Nephron progenitor cell (in vitro differentiated cells): ENCODE measurements at places on chromosomes 13 and 19.
A peak's percentile ranks its signal among the peaks of the same experiment; 100 is the strongest.

GRCh38 chr19:14616407-14616806 lies 33.5 kb downstream of the CLEC17A start:
- DNase-seq = no peak

DNA sequence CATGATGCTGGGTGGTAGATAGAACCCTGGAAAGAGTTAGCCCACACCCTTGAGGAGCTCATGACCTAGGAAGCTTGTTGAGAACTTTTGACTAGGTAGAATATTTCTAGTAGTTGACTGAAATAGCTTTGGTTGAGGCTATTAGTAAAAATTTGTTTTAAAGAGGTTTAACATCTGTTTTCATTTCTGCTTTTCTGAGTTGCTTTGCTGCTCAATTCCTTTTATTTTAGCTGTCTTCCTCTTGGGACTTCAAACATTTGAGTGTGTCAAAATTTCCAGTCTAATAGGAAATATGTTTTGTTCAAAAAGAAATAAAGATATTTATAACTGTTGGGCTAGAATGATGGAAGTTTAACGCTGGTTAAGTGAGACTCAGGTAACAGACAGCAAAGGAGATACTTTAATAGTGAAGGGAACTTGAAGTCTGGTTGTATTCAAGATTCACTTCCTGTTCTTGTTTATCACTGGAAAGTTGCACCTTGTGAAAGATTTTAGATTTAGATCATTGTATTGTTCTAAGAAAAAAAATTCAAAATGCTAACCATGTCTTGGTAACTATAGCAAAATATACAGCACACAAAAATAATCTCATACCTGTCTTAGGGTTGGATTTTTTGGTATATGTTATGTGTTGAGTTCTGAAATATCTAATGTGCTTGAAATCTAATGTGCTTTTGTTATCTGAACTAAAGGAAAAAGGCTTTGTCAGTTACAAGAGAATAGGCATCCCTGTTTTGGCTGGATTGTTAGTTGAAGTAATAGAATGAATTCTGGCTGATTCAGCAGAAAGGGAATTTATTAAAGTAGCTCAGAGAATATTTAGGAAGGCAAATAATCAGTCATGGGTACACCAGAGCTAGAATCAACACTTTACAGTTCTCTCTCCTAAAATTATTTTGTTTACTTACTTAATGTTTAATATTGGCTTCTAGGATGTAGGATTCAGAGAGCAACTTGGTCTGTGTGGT lies 24.4 kb upstream of the GPR18 start:
- no peak for DNase-seq

GRCh38 chr19:35124098-35125060 lies 8.8 kb downstream of the FXYD3 start:
- peak; percentile 45 for DNase-seq

GRCh38 chr13:22599156-22599555 lies 581.6 kb upstream of the SGCG start:
- DNase-seq = no peak

DNA sequence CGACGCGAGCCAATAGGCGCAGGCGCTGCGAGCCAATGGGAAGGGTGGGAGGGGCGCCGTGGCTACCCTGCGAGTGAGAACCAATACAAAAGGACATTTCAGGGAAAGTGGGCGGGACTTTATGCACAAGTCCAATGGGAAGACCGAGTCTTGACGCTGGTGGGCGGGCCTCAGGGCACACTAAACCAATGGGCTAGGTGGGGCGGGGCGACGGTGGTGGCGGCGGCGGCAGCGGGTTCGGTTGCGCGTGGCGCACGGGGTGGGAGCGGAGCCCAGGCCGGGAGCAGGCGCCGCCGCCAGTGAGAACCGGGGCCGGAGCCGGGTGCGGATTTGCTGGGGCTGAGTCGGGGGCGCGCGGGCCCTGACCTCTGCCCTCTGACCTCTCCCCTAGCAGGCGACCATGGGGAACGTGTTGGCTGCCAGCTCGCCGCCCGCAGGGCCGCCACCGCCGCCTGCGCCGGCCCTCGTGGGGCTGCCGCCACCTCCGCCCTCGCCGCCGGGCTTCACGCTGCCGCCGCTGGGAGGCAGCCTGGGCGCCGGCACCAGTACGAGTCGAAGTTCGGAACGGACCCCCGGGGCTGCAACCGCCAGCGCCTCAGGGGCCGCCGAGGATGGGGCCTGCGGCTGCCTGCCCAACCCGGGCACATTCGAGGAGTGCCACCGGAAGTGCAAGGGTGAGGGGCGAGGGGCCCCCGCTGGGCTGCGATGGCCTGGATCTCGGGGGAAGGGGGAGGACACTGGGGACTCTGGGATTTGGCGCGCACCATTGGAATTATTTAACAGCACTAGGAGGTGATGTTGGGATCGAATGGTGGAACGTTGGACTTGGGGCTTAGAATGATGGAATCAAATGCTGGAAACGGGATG lies at the start of gene TOMM40:
Gene TOMM40, plus strand, starts transcription at position 239 of the 867 bp plus-strand sequence. Its CDS starts 162 bp downstream, at position 401.
- peak; percentile 100 for DNase-seq

DNA sequence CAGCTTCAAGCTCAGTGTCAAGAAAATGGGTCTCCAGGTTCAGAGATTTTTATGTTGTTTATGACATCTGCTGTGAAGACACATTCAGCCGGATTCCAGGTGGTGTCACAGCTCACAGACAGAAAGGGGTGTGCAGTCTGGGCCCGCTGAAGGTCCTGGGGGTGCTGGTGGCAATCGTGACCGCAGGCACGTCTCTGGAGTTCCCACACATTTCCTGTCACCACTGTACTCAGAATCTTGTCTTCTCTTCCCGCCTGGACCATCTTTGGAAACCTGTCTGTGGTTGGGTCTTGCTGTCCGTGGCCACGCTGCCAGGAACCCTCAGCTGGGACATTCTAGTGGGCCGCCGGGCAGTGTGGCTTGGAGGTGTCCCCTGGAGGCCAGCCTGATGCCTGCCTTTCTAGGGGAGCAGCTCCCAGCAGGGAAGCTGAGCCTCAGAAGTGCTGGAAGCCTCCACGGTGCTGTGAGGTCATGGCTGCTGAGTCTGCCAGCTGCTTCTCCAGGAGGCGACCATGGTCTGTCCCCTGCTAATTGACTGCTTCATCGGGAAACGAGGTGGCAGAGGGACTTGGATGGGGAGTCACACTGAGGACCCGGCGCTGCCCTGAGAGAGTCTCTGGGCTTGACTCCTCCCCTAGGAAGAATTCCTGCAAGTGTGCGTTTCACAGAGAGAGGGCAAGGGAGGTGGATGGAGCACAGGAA lies 3.7 kb downstream of the TEX29 start:
- no peak for DNase-seq

- no peak for DNase-seq
Measured at GRCh38 chr13:109416001-109416400, 370.4 kb downstream of the IRS2 start.

GRCh38 chr19:27860309-27860934 lies 1352.5 kb downstream of the UQCRFS1 start:
- no peak for DNase-seq

- no peak for DNase-seq
Measured at GRCh38 chr19:13101590-13102415, 855 bp downstream of the LYL1 start.

GRCh38 chr13:111476197-111476596 lies 155.8 kb downstream of the TEX29 start:
- no peak for DNase-seq

DNA sequence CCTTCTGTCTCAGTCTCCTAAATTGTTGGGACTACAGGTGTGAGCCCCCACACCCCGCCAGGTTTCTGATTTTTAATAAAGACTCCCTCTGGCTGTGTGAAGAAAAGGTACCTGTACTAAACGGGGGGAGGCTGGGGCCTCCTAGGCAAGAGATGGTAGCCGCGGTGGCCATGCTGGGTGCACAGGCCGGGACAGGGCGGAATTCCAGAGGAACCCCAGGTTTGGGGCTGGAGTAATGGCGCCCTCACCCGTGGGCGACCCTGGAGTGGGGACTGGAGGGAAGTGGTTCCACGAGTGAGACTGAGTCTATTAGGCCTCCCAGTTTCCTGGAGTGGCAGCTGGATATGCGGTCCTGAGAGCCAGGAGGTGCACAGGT lies 1.6 kb upstream of the CBARP start:
- no peak for DNase-seq

- DNase-seq = no peak
Measured at GRCh38 chr13:39144391-39144790, 106.1 kb downstream of the NHLRC3 start.
